ENCODE measurements at places on chromosomes 4 and X.
A peak's percentile ranks its signal among the peaks of the same experiment; 100 is the strongest.

- DNase-seq: no peak
These were observed 239.5 kb downstream of the FBXW7 start for GRCh38 chr4:152296386-152296785.

GRCh38 chrX:10608099-10608498 lies 12.3 kb downstream of the MID1 start:
- no peak for DNase-seq

GRCh38 chrX:2263203-2263602 lies 237.6 kb downstream of the DHRSX start:
- DNase-seq: no peak

GRCh38 chrX:2550328-2551020 lies 49.7 kb upstream of the DHRSX start:
- DNase-seq: no peak

GRCh38 chr4:5200513-5200912 lies 149.2 kb downstream of the STK32B start:
- no peak for DNase-seq

- no peak for DNase-seq
These were observed 72.4 kb upstream of the UCP1 start for GRCh38 chr4:140641105-140641555.

DNA sequence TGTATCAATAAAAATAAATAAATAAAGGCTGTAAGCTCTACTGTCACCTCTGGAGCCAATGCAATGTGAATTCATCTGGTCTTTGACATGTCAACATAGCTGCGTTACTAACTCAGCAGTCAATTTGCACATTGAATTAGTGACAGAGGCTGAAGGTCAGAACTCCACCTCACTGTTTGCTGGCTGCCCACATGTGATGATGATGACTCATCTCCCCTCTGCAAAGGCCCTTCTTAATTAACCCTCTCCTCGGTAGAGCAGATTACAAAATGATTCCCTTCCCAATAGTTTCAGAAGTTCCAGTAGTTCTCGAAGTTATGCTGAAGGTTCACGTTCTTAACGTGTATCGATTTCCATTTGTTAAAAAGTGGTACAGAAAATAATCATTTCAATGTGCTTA lies 1626.0 kb upstream of the TENM3 start:
- DNase-seq: no peak

DNA sequence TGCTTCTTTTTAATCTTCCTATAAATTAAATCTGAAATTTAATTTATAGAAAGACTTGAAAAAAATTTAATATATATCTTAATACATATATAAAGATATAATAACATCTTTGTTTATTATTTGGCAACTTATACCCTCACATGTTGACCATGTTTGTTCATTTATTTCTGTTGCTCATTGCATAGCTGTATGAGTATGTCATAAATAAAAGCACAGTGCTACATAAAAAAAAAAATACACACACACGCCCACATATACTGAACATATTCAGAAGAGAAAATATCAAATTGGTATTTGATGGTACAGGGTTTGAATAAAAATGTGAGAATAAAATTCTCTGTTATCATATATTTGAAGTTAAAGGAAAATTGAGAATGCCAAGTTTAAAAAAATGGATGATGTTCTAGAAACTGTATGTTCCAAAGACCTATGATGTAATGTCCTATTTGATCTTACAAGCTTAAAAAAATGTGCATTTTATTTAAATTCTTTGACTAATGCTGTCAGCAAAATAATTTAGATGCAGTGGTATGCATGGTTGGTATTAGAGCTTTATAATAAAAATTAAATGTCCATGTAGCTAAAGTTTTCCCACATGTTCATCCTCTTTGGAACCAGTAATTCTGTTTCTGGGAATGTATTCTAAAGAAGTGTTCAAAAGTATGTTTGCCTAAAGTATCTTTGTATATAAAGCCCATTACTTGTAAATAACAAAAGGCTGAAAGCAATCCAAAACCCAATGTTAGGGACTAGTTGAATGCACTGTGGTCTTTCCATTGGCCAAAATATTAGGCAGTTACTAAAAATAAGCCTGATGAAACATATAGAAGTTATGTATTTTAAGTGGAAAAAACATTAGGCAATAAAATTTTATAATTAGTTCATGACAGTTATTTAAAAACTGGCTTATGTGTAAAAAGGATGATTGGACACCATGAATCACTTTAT lies 12.9 kb downstream of the TMEM184C start:
- DNase-seq: no peak

DNA sequence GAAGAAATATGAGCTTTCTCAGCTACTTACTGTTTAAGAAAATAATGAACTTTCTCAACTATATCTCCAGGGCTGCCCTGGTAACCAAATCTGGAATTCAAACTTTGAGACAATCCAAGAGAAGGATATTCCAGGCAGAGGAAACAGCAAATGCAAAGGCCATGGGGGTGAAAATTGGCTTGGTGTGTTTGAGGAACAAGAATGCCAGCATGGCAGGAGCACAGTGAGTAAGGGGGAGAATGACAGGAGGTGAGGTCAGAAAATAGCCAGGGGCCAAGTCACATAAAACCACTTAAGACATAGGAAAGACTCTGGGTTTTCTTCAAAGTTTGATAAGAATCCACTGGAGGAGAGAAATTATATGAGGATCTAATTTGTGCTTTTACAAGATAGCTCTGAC lies 27.2 kb upstream of the BTC start:
- no peak for DNase-seq

DNA sequence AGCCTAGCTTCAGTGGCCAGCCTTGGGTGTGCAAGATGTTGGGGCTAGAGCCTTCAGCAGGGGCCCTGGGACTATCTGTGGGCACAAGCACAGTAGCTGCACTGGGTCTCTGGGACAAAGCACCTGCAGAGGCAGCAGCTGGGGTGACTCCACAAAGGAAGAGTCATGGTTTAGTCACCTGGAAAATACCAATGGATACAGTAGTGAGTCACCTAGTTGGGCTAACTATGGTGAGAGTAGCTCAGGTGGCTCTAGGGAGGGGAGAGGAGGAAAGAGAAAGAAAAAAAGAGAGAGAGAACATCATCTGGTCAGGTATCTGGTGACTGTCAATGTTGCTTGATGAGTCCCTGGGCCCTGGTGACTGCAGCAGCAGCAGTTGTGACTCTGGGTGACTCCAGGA lies 72.9 kb upstream of the SPIN4 start:
- DNase-seq: no peak

DNA sequence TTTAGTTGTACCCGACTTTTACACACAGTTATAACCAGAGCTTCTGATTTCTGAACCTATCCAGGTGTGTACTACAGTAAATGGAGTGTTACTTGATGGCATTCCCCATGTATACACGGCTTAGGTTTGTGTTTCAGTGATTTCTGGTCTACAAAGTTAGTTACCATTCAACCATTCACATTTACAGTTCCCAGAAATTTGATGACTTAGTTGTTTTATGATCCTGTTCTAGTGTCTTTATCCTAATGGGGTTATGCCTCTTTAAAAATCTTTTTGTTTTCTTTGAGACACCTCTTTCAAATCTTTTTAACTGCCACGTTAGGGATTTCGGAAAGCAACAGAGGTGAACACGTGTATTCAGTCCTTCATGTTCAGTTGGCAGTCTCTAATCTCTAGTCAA lies 23.4 kb downstream of the CPEB2 start:
- no peak for DNase-seq

DNA sequence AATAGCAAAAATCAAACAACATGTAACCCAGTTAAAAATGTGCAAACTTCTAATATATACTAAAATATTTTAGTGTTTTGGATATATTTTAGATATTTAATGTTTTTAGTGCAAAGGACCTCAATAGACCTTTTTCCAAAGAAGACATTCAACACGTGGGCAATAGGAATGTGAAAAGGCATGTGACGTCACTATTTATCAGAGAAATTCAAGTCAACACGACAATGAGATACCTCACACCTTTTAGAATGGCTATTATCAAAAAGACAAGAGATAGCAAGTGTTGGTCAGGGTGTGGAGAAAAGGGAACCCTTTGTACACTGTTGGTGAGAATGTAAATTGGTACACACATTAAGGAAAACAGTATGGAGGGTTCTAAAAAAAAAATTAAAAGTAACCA lies 115.6 kb upstream of the FAM47B start:
- DNase-seq: no peak

- no peak for DNase-seq
These were observed 879.2 kb upstream of the INTU start for GRCh38 chr4:126753592-126753991.

- no peak for DNase-seq
These were observed 70.7 kb upstream of the SH3RF1 start for GRCh38 chr4:169341490-169341889.

- no peak for DNase-seq
These were observed 105.0 kb downstream of the ABCB7 start for GRCh38 chrX:75051047-75051446.

DNA sequence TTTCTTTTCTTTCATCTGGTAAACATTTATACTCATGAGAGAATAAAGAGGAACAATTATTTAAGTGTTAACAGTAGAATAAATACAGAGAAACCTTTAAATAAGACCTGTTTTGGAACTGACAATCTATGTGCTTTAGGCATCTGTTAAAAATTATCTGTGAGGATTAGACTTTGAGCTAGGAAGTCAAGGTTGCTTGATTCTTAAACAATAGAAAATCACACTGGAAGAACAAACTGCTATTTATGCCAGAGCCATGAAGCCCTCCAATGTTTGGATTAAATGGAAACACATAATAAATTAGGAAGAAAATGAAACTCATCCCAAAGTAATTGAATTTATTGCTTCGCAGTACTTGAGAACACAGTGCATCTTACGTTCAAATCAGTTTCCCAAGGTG lies 207.2 kb upstream of the NPY2R start:
- no peak for DNase-seq

DNA sequence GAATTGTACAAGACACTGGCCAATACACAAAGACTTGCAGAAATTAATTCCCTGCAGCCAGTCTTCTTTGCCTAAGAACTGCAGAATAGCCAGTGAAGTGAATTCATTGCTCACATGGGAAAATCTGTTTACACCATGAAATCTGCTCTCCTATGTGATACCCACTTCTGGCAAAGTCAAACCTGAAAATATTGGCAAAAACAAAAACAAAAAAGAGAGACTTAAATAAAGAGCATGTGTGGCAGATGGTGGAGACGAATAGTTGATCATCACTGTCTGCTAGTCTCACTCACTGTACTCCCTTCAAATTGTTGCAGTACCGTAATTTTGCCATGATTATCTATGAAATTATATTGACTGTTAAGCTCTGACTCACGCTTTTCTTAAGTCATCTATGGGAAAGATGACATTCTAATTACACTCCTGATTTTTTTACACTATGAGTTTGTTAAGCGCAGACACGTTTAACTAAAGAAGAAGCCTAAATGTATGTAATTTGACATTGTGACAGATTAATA lies 406.8 kb downstream of the PCDH7 start:
- DNase-seq: no peak

GRCh38 chr4:5374994-5375393 lies 323.7 kb downstream of the STK32B start:
- DNase-seq: no peak

GRCh38 chrX:79336869-79337815 lies 30.0 kb downstream of the ITM2A start:
- DNase-seq: no peak

DNA sequence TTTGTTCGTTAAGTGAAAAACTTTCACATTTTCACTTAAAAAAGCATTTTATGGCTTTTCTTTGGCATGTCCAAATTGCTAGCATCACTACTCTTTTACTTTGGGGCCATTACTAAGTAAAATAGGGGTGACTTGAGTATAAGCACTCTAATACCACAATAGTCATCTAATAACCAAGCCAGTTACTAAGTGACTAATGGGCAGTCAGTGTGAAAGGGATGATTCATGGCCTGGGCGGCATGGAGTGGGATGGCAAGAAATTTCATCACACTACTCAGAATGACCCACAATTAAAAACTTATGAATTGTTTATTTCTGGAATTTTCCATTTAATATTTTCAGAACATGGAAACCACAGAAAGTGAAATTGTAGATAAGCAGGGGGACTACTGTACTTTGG lies 60.9 kb downstream of the BMP15 start:
- peak; percentile 27 for DNase-seq

DNA sequence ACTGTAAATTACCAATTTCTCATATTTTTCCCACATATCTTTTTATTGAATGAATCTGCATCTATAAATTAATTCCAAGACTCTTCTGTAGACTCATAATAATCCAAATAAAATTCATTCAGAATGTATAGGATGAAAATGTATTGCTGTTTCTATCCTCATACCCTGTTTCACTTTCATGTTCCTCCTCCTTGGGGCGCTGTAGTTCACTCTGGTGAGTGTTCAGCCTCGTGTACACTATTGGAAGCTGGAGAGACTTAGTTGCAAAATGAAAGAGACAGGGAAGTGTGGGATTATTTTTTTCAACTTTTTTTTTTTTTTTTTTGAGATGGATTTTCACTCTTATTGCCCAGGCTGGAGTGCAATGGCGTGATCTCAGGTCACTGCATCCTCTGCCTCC lies 296.1 kb downstream of the TLL1 start:
- no peak for DNase-seq

DNA sequence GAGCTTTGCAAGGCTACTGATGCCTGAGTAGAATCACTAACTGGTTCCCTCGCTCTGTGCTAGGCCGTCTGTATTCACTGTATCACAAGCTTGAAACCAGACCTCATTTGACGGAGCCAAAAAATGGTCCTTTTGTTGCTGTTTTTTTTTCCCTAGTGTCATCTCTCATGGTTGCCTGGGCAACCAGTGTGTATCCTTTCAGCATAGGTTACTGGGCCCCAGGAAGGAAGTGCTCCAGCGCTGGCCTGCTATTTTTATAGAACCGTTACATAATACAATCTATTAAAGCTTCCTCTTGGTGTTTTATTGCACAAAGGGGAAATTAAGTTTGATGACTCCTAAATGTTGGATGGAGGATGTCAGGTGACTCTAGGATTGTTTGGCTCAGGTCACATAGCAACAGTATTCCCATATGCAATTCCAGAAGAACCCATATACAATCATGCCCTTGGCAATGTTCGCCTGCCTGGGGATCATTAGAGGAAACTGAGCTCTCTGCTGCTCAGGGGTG lies 220.4 kb downstream of the SPRY1 start:
- no peak for DNase-seq

DNA sequence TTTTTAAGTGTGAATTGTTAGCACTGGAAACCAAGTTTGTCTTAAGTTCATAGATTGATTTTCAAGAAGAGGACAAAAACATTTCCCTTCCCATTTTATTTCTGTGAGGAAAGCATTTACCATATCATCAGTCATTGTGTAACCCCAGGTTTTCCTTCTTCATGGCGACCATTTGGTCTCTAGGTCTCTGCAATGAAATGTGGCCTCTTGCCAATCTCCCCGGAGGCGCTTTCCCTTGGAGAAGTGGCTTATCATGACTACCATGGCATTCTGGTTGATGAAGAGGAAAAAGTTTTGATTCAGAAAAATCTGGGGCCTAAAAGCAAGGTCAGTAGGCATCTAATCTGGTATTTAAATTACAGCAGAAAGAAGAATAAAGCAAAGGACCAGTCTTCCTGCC lies 54.4 kb downstream of the ADD1 start:
- no peak for DNase-seq

DNA sequence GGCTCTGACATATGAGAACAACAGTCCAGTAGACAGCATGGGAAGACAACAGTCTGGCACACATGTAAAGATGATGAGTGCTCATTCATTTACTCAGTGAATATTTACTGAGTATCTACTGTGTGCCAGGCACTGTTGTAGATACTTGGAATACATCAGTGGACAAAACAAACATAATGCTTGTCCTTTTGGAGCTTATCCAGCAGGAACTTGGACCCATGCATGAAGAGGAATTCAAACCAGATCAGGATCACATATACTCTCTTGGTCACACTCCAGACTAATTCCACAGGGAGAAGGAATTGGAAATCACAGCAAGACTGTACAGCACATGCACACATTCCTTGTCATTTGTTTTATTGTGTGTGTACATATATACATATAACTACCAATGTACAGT lies 217.6 kb upstream of the TTC29 start:
- no peak for DNase-seq
